ENCODE measurements at places on chromosomes 1 and 21.

DNA sequence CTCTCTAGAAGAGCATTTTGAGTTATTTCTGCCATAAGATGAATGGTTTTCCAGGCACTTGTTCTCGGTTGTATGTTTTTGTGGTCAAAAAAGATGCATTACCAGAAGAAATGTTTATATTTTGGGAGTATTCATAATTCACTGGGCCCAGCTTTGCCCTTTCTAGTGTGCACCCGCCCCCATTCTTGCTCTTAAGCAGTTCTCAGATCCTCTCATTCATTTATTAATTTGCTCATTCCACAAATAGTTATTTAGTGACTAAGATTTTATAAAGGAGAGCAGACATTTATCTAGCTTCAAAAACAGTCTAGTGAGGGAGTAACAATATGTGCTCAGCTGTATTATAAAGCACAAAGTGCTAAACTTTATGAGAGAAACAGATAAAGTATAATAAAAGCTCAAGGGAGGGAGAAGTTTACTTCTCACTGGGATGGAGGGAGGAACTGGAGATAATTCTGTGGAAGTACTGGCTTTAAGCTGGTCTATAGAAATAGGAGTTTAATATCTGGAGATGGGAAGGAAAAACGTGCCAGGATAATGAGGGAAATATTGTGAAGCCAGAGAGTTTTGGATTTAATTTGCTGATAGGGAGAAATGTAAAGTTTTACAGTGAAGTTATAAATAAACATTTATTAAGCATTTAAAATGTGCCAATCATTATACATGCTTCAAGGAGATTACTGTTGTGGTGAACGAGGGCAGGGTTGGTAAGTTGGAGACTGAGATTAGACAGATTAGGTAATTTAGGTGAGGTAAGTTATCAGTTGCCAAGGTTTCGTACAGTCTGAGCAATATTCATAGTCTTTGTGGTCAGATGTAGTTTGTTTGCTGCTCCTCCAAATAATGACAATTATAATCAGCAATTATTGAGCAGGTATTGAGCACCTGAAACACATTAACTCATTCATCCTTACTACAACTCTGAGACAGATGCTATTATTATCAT, 9.1 kb upstream of the MACF1 start:
- DNase-seq, result no peak

DNA sequence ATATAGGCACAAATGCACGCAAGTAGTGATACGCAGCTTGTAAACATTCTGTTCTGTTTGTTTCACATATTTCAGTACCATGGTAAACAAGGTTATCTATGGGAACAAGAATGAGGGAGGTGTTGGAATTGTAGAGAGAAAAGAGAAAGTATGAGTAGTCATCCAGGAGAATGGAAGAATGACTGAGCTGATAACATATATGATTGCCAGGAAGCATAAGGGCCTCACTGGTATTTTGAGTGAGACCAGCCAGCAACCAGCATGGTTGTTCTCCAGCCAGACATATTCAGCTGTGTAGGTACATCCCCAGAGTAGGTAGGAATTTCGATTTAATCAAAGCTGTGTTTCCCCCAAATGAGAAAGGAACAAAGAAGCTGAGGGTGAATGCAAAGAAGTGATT, 58.9 kb upstream of the ARTN start:
- no peak for DNase-seq

GRCh38 chr1:43358121-43358745, 548 bp upstream of the CDC20 start:
- no peak for DNase-seq

GRCh38 chr1:167617153-167618147, 12.6 kb upstream of the RCSD1 start:
- DNase-seq, result no peak

GRCh38 chr1:150429805-150430204, 57.4 kb upstream of the TARS2 start:
- DNase-seq, result no peak

DNA sequence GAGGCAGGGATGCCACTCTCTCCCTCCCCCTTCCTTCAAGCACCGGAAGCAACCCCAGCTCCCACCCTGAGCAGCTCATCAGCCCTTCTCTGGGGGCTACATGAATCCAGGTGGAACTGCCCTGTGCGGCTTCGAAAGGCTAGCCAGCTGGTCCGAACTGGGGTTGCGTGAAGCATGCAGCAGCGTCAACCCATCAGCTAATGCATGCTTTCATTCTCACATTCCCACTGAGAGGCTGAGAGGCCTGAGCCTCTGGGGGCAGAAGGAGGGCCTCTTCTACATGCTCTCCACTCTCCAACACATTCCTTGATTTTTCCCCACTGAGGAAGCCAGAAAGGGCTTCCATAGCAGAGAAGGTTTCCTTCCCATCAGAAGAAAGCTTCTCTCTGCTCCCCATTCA, 5.6 kb downstream of the RXRG start:
- DNase-seq, result no peak

- DNase-seq, result no peak
Measured at GRCh38 chr1:234704106-234704887, 94.3 kb upstream of the IRF2BP2 start.

DNA sequence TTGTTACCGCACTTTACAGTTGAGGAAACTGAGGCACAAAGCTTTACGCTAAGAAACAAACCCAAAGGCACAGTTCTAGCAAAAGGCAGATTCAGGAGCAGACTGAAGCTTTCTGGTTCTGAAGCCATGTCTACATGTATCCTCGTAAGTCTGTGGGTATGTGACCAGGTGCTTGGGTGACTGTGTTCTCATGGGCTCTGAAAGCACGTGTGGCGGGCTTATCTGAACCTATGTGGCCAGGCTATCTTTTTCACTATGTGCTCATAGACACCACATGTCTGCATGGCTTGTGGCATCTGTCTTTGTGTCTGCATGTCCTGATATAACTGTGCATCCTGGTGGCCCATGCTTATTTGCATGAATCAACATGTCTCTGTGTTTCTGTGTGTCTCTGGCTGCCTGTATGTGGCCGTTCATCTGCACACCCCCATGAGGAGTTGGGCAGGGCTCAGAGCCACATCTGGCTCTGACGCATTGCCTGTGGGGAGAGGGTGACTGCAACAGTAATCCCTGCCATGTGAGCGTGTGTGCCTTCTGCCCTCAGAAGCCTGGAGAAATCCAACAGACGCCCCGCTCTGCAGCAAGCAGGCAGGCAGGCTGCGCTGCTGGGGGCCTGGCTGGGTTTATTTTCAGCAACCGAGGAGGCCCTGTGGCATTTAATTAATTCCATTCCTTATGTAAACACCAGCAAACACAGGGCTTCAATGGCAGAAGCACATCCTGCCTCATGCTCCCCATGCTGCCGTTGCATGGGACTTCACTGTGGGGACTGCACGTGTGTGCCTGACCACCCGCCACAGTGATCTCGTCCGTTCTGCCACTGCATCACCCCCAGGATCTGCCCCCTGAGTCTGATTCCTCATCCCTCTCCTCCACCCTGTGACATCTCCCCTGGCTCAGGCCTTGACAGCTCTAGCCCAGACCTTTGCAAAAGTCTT, 115.4 kb downstream of the TRABD2B start:
- no peak for DNase-seq

DNA sequence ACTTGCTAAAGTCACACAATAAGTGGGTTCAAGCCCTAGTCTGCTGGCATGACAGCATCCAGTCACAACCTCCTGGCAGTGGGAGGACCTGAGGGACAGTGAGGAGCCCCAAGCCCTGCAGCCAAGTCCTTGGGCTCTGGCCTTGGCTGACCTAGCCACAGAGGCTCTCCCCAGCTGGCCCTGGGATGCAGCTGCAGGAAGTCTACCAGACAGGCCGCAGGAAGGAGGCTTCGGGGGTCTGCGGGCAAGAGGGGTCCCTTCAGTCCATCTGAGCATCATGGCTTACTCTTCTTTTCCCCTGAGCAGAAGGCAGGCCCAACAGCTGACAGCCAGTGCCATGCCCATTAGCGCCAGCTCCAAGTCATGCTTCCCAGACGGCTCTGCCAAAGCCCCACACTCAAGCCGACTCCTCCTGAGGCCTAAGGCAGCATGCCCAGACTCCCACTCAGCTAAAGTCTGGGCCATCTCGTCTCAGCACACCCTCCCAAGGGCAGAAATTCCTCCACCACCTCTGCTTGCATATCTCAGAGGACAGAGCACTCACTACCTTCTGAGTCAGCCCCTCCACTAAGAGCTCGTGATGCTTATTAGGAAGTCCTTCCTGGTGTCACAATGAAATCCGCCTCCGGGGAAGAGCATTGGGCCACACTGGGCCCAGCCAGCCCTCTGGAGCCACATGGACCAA, 20.1 kb downstream of the SLC1A7 start:
- DNase-seq, result no peak

- DNase-seq, result no peak
Measured at GRCh38 chr1:200969726-200970561, 53.6 kb downstream of the KIF21B start.

DNA sequence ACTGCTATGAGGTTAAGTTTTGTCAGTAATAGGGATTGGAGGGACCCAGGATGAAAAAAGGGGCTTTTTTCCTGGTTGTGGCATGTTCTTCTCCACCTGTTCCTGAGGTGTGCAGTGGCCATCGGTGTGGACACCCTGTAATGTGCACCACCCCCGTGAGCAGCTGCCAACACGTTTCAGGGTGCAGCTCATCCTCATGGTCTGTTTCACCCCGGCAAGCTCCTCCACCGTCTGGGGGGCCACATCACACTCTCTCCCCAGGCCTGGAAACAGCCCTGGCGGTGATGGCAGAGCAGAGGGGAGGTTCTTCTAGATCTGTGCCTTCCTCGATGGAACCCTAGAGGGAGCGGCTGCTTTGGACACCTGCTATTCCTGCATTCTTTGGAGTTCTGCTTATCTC, 435.4 kb downstream of the MATN1 start:
- no peak for DNase-seq

DNA sequence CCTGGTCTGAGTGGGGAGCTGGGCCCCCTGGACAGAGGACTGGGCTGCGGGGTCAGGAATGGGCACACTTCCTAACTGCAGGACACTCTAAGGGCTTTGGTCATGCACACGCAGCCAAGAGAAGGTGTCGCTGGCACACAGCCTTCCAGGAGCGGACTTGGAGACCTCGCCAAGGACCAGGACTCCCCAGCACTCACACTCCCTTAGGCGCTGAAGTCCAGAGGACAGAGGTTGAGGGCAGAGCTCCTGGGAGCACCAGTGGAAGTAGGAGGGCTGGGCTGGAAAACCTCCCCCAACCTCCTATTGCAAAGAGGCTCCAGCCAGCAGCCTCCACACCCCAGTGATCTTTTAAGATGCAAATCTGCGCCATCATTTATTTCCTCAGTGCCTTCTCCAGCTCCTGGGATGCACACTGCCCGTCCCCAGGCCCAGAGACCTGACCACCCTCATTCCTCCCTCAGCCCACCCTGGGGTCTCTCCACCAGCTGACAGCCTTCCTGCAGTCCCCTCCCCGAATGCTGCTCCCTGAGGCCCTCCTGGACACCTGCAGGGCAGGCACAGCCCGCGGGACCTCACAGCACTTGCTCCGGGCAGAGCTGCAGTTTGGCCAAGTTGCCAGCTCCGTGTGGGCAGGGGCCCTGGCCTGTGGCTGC, 3.0 kb downstream of the TSPEAR start:
- no peak for DNase-seq

DNA sequence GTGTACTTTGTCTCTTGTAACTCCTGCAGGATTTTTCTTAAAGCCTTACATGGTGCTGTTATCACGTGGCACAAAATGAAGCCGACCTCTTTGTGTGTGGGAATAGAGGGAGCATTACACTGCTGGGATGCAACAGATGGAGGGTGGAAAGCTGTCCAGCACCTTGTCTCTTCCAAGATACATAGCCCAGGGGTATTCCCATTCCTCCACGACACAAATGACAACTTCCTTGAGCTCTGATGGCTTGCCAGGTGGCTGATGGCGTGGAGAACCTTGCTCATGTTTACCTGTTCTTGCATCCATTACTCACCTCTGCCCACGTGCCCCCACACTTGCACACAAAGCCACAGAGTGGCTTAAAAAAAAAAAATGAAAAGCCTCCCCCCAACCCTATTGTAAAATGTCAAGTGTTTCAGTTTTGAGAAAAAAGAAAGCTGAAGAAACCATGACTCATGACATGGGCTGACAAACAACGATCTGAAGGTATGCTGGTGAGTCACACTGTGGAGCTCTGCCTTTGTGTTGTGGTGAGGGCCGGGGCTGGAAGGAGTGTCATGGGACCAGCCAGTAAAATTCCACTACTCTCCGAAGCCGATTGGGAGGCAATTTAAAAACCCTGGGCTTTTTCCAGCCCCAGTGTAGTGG, 32.0 kb upstream of the ATP5PO start:
- peak; percentile 83 for DNase-seq

GRCh38 chr21:23977971-23978370, 1629.3 kb downstream of the MRPL39 start:
- no peak for DNase-seq

- DNase-seq, result no peak
Measured at GRCh38 chr1:27149084-27149761, 5.7 kb downstream of the SLC9A1 start.

DNA sequence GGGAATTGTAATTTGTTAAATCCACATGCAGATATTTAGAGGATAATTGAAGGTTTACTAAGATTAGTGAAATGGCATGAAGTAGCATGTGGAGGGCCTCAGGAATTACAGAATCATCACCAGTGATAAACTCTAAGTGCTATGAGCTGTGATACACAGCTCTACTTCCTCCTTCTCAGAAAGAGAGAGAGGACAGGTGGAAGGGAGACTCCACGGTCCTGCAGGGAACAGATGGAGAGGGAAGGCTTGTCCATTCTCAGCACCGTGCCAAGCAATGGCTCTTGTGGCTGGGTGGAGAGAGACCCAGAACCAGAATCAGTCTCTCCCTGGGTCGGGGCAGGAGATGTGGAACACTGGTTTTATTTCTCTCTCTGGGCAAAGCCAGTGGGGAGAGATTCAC, 27.8 kb upstream of the LYPD8 start:
- DNase-seq, result no peak

GRCh38 chr21:42190486-42190863, 28.5 kb upstream of the ABCG1 start:
- no peak for DNase-seq

- DNase-seq, result no peak
Measured at GRCh38 chr1:21384620-21385019, 55.3 kb upstream of the NBPF3 start.

DNA sequence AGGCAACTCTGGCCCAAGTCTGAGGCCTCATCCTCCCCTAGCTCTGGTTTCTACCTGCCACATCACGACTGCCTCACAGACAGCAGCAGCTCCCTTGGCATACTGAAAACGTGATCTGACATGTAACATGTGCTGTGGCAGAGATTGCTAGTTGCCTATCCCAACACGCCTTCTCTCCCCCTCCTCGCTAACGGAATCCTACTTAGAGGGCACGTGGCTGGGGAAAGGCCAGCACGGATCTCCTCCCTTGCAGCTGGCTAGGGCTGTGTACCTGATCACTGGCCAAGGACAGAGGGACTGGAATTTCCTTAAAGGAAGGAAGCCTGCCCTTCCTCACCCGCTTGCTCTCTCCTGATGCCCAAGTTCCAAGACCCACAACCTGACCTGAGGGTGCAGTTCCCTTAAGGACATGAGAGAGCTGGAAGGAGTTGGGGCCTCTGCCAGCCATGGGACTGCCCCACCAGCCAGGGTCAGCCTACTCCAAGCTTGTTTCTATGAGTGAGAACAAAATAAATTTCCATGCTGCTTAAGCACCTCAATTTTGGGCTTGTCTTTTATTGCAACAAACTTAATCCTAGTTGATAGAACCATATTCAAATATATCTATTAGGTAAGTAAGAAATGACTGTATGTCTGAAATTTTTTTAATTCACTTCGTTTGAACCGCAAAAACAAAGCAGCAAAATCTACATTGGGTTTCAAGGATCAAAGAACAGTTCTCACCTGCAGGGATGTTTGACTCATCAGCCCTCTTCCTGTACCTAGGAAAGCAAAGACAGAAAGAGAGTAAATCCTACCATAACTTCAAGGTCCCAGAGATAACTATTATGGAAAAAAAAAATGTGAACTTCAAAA, 7.2 kb downstream of the SETD4 start:
- no peak for DNase-seq
